ENCODE measurements at places on chromosomes 13 and 19.

- DNase-seq, result no peak
Observed at GRCh38 chr13:44574466-44574855, 1.7 kb downstream of the TSC22D1 start.

DNA sequence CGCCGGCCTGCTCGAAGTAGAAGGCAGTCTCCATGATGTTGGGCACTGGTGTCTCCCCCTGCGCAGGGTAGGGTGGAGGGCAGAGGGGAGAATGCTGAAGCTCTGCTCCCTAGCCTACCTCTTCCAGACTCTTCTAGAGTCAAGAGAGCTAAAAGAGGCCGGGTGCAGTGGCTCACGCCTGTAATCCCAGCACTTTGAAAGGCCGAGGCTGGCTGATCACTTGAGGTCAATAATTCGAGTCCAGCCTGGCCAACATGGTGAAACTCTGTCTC is 10.2 kb downstream of the RSPH6A start:
- DNase-seq, result no peak

DNA sequence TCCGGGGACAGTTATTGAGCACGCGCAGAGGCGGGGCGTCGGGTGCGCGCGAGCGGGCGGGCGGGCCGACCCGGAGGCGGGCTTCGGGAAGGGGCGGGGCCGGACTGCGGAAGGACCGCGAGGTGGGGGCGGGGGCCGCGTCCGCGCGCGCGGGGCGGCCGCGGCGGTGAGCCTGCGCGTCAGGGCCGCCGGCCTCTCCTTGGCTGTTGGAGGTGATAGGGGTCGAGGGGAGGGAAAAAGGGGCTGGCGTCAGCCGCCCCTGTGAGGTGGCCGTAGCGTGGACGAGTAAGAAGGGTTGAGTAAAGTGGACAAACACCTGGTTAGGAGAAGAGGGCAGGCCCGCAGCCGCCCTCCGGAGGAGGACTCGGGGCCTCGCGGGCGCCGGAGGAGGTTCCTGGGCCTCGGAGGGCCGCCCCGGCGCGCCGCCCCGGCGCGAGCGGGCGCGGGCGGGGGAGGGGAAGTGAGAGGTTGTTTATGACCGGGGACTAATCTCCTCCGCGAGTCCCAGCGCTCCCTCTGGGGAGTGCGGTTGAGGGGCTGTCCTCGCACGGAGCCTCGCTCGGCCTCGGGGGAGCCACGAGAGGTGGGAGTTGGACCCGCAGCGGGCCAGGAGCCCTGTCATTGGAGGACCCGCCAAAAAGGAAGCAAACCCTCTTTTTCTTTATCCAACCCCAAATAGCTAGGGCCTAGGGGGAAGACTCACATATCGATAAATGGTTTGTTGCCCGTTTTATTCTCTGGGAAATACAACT is 547 bp upstream of the INTS6 start:
- peak; percentile 74 for DNase-seq

DNA sequence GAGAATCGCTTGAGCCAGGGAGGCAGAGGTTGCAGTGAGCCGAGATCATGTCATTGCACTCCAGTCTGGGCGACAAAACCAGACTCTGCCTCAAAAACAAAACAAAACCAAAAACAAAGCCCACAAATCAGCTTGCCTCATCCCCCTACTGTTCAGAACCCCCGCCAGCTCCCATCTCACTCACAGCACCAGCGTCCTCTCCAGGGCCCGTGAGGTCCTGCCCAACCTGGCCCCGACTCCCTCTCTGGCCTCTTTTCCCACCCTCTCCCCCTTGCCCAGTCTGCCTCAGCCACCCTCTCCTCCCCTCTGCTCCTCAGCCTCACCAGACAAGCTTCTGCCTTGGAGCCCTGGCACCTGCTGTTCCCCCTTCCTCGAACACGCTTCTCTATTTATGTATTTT is 3.8 kb downstream of the SLC8A2 start:
- DNase-seq, result no peak

DNA sequence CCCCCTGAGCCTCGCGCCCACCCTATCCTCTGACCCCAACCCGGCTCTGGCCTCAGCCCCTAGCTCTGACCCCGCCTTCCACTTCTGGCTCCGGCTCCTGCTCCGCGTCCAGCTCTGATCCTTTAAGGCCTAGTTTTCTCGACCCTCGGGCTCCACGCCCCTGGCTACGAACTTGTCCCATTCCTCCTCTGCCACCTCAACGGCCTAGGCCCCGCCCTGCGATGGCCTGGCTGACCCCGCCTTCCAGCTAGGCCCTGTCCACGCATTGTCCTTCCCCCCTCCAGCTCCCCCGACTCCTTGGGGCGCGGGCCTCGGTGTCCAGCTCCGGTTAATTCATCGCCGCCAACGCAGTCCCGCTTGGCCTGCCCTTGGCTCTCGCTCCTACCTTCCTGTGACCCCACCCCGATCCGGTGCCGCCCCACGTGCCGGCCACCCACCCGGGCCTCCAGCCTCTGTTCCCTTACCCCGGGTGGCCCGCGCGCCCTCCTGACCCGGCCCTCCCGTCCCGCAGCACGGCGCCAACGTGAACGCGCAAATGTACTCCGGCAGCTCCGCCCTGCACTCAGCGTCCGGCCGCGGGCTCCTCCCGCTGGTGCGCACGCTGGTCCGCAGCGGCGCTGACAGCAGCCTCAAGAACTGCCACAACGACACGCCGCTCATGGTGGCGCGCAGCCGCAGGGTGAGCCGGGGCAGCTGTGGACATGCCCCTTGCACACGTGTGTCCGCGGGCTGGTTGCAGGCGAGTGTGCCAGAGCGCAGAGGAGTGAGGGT is 9.4 kb downstream of the BCL3 start:
- no peak for DNase-seq

DNA sequence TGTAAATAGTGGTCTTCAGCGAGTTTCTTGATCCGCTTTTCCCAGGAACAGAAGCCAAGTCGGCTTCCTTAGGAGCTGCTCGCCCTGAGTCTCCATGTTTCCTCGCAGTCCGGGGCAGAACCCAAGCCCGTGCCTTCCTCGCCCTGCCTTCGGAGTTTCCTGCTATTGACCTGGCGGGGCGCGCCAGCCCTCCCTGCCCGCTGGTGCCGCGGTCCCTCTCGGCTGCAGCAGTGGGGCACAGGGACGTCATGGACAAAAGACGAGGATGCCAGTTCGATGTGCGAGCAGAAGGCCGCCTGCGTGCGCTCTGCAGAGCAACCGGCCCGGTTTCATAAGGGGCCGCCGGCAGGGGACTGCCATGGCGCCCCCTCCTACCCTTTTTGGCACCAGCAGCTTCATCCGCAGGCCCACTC is 156.6 kb downstream of the TM9SF2 start:
- peak; percentile 18 for DNase-seq

DNA sequence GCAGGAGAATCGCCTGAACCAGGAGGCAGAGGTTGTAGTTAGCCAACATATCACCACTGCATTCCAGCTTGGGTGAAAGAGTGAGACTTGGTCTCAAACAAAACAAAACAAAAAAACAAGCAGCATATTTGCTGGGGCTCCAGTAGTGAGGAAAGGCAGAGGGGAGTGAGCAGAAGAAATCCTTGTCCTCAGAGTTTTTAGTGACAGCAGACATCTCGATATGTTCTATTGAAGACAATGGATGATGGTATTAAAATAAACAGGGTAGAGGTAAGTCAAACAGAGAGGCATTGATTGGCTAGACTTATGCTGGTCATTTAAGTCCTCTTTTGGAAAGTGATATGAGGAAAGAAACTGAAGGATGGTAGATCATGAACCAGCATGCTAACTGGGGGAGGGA is 19.0 kb downstream of the NLRP7 start:
- no peak for DNase-seq

GRCh38 chr13:76609643-76610042 is 276.6 kb downstream of the KCTD12 start:
- no peak for DNase-seq

DNA sequence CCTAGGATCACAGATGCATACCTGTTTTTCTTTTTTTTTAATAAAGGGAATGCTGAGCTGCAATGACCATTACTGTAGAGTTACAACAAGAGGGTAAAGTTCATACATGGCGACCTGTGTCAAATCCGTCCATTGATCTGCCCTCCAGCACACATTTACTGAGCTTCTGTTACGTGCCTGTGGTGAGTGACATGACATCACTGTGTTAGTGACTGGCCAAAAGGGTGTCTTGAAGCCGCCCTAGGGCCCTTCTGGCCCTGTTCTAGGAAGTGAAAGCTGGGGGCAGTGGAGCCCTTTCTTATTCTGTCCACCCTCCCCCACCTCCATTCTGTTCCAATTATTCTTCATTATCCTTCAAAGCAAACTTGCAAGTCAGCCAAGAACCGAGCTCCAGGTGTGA is 66.3 kb downstream of the ZIC5 start:
- DNase-seq, result no peak

- DNase-seq, result no peak
Observed at GRCh38 chr19:13979244-13979615, 26.9 kb downstream of the RFX1 start.

DNA sequence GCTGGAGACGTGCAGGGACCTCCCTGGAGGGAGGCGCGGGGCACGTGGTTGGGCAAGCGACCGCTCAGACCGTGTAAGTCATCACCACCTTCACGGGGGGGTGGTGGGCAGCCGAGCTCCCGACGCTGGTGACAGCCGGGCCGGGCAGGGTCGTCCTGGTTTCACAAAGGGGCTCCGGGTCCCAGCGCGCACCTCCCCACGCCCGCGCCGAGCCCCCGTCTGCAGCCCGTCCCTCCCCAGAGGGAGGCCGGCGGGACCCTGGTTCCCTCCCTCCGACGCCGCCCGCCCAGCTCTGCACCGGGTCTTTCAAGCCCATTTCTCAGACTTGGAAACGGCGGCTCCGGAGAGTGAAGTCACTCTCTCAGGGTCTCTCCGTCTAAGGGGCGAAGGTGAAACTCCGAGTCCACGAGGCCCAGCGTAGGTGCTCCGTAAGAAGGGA is 729 bp upstream of the ARID3A start:
- no peak for DNase-seq

GRCh38 chr13:32150794-32151193 is 119.2 kb downstream of the FRY start:
- DNase-seq, result no peak

GRCh38 chr13:77016888-77017623 is 9.9 kb downstream of the FBXL3 start:
- no peak for DNase-seq

GRCh38 chr13:28470296-28470695 is 24.6 kb downstream of the FLT1 start:
- no peak for DNase-seq

DNA sequence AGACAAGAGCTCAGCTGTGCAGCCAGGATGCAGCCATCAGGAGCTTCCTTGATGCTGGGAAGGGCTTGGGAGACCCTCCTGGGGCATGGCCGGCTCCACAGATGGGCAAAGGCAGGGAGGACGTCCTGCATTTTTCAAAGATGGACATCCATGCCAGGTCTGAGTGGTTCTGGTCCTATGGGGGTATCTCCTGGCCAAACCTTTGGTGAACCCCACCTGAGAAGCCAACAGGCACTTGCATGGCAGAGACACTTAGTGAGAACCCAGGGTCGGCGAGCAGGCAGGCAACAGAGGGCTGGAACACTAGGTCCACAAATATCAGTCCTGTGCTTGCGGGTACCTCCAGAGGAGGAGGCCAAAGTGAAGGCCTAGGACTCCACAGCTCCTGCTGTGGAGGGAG is 70.0 kb downstream of the KCTD15 start:
- DNase-seq, result no peak

GRCh38 chr19:1270854-1271527 is 1.9 kb downstream of the CIRBP start:
- DNase-seq, result no peak

GRCh38 chr13:66849706-66850105 is 380.4 kb downstream of the PCDH9 start:
- DNase-seq, result no peak

DNA sequence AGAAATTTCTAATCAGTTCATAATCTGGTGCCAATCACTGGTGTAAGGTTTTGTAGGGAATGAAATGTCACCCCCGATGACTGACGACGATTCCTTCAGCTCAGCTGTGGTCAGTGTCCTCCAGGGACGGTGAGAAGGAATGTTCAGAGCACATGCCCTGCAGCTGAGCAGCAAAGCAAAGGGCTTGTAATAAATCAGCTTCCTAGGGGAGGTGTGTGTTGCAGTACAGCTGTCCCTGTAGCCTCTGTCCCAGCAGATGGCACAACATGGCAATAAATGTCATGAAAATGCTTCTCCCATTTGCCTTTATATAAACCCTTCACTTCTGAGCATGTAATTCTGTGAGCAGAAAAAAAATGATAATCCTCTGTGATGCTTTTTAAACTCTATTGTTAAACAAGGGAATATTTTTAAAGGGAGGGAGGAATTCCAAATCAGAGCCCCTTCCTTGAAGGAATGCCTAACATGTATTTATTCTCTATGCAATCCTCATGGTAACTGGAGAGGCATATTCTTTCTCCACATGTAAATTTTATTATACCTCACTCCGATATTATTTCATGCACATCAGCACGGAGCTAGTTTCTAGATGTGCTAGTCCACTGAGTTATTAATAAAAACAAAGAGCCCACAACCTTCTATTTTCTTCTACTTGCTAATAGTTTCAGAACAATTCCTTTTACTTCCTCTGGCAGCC is 102.5 kb downstream of the FAM216B start:
- no peak for DNase-seq

DNA sequence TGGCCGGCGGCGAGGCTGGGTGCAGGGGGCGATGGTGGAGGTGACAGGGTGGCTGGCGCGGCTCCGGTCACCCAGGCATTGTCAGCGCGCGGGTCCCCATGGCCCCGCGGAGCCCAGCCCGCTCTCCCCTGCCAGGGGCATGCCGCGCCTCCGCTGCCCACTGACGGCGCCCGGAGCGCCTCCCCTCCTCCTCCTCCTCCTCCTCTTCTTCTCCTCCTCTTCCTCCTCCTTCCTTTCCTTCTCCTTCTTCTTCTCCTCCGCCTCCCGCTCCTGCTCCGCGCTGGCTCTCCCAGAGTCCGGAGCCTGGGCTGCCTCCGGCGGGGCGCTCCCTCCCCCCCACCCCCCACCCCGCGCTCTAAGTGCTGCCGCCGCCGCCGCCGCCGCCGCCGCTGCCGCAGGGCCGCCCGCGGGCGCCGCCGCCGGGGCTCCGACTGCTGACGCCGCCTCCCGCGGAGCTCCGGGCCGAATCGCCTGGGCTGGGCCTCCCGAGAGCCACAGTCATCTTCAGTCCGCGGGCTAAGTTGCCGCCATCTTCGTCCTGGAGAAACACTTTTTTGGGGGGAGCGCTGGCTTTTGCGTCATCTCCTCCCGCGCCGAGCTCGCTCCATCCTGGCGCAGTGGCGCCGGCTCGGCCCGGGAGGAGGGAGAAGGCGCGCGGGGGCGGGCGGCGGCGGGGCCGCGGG is 348.3 kb downstream of the LIG4 start:
- no peak for DNase-seq

DNA sequence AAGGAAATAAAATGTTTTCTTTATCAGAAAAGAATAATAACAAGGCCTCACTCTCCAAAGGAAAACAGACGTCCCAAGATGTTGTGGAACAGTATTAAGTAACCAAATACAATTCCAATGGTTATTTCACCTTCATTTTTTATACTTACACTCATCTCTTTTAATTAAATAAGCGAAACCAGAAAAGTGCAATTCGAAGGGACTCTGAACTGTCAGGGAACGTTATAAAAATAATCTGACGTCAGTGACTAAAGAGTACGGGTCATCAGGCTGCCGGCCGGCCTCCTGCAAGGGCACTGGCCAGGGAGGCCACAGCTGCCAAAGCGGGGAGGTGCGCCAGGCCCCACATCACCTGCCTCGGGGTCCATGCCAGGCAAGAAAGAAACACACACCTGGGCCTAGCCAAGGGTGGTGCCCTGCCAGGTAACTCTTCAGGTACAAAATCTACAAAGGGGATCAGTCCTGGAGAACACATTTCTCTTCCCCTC is 61.2 kb downstream of the CDADC1 start:
- no peak for DNase-seq
